ENCODE measurements at places on chromosomes 5 and 9.

- DNase-seq, result peak; percentile 15
Measured at GRCh38 chr9:113999256-114000062, 78.6 kb downstream of the AMBP start.

GRCh38 chr5:55159763-55160492 is at the start of gene GPX8:
GPX8 (plus strand) TSS chr5:55160171; CDS start chr5:55160193, 22 bp downstream.
- DNase-seq, result no peak

- DNase-seq, result no peak
Measured at GRCh38 chr5:35138232-35138631, 90.5 kb upstream of the AGXT2 start.

DNA sequence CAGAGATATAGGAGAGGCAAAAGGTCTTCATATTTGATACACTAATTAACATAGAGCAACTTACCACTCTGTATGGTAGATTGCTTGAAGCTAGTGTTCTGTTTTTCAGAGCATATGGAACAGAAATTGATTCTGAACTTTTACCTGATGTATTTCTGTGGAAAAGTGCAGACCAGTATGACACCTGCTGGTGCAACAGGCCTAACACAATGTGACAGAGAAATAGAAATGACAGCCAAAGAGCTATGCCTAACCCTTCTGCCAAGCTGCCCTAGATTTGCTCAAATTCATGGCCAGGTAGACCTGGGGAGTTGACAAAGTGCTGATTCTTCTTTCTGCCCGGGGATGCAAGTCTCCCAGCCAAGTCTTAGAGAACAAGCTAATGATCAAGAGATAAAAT is 65.4 kb upstream of the RNF180 start:
- DNase-seq, result no peak

DNA sequence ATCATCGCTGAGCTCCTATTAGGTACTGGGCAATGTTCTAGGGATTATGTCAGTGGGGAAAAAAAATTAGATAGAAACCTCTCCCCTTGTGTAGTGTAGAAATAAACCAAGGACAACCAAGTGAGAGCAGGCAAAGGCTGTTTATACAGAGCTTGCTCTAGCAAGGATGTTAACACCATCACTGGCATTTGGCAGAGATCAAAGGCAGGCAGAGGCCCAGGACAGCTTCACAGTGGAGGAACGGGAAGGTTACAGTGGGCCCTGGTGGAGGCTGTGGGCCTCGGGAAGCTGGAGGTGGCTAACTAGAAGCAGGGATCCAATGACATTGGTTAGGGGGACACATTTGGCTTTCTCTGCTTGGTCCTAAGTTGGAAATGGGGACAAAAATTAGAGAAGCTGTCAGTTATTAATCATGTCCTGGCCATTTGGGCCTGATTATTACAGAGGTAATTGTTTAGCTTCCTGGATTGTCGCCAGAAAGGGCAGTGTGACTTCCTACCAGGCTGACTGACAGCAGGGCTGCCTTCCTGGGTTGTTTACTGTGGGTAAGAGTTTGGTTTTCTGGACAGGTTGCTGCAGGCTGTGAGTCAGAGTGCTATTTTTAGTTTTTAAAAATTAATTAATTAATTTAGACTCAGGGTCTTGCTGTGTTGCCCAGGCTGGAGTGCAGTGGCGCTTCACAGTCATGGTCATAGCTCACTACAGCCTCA is 259.3 kb downstream of the ROR2 start:
- no peak for DNase-seq
